T-helper 22 cell (primary cell): ENCODE measurements at places on chromosomes 5 and 9.

GRCh38 chr5:139278540-139279274, 14.8 kb upstream of the MATR3 start:
- no peak for DNase-seq

- DNase-seq: no peak
Observed at GRCh38 chr5:76926329-76927105, 26.3 kb upstream of the CRHBP start.

DNA sequence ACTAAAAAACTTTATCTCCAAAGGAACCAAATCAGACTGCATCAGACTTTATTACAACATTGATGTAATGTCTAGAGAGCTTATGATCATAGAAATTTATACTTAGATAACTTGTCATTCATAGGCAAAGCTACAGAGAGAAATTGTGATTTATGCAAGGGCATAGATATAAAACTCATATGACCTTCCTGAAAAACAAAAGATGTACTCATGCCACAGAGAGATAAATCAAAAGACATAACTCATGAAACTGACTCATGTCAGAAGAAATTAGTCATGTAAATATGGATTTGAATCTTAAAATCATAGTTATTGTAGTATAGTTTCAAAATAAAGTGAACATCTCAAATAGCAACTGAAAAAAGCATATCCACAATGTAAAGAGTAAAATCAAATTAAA, 186.2 kb downstream of the GABBR2 start:
- no peak for DNase-seq

DNA sequence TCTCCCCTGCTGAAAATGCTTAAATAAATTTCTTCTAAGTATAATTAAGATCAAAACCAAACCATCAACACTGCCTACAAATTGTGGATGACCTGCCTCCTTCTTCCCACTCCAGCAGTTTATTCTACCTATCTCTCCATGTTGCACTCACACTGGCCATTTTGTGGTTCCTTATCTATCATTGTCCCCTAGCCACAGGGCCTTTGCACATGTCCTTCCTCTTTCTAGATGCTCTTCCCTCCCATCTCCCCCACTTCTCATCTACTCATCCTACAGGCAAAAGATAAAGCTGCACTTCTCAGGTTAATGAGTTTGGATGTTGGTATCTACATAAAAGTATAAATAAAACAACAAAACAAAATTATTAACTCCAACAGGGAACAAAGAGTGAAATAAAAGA, 70.6 kb upstream of the CCNG1 start:
- no peak for DNase-seq

- DNase-seq: no peak
Observed at GRCh38 chr5:154677921-154678320, 77.3 kb upstream of the LARP1 start.

GRCh38 chr5:137856201-137856600, 11.5 kb upstream of the MYOT start:
- no peak for DNase-seq

GRCh38 chr5:170681013-170681433, 102.5 kb upstream of the GABRP start:
- no peak for DNase-seq

- peak; percentile 6 for DNase-seq
Observed at GRCh38 chr5:180072556-180072955, 997 bp upstream of the RNF130 start.

GRCh38 chr5:69492391-69492922, at the start of gene OCLN:
Gene OCLN (plus strand): TSS chr5:69492790. CDS start chr5:69504245, 11,455 bp downstream.
- no peak for DNase-seq

DNA sequence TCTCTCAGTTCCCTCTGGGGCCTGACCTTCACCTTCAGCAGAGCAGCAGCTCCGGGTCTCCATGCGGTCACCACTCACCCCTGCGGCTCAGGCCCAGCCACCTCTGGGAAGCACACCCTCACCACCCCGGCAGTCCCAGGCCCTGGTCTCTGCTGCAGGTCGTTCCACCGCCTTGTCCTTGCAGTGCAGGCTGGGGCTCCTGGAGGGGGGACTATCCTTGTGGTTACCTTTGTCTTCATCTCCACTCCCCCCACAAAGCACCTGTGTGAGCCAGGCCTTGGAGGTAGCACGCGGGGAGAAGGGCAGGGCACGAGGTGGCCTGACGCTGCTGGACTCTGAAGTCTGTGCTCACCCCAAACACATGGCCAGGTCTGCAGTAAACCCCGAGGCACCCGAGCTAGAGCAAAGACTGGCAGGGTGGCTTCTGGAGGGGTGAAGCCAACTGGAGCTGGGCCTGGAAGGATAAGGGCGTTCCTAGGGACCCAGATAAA, 33.2 kb upstream of the RXRA start:
- no peak for DNase-seq

GRCh38 chr5:38806775-38807258, 39.0 kb upstream of the OSMR start:
- DNase-seq: no peak

GRCh38 chr5:140631831-140632365, 1.1 kb downstream of the CD14 start:
- no peak for DNase-seq

DNA sequence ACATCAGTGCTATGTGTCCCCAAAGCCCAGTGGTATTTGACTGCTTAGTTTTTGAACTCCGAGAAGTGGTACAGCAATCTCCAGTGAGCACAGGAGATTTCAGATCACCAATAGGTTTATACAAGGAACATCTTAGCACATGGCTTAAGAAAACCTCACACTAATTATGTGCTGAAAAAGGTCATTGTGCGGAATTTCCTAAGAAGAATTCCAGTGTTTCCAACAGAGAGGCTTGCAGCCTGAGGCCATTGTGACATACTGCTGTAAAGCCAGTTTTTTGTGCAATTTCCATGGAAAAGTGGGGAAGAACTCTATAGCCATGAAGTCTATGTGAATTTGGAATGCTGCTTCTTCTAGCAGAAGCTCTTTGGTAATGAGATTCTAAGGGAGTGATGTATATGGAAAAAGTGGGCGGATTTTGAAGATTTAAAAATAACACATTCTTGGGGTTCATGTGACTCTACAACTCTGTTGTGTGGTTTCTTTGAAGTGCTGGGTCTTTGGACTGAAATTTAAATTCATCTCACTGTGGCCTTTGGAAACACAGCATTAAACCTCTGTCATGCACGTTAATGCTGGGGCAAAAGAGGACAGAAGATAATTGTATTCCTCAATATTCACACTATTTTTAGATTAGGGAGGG, 110.5 kb upstream of the CD180 start:
- DNase-seq: no peak

DNA sequence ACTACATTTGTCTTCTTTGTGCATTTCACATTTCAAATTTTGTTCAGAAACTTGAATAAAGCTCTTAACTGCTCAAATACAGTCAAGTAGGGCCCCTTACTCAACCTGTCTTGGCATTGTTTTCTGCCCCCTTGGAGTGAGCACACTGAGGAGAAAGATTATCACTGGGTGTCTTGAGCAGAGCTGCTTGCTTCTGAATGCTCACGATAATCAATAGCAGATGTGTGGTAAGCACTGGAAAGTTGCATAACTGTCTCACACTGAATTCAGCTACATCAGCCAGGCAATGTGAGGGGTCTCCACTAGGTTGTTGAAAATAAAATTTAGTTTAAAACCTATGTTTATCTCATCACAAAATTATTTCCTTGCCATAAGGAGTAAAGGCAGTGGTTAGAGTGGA, 7.8 kb upstream of the TNFAIP8 start:
- DNase-seq: no peak

GRCh38 chr5:74589204-74590056, 51.1 kb downstream of the ENC1 start:
- no peak for DNase-seq

DNA sequence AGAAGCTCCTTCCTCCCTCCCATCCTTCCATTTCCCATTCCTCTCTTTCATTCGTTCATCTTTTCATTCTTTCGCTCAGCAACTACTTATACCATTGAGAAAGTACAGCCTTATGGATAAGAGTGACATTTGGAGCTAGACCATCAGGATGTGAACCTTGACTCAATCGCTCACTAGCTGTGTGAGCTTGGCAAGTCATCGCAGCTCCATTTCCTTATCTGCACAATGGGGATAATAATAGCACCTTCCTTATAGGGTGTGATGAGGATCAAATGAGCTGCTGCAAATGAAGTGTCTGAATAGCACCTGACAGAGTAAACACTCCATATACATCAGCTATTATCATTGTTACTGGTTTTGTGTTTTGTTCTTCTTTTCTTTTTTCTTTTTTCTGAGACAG, 28.1 kb upstream of the SYNPO start:
- no peak for DNase-seq

- no peak for DNase-seq
Observed at GRCh38 chr5:180233729-180234128, 24.7 kb upstream of the RASGEF1C start.

- no peak for DNase-seq
Observed at GRCh38 chr5:123441408-123441807, 18.2 kb upstream of the CEP120 start.

- DNase-seq: no peak
Observed at GRCh38 chr5:175214152-175214551, 229.8 kb downstream of the DRD1 start.

DNA sequence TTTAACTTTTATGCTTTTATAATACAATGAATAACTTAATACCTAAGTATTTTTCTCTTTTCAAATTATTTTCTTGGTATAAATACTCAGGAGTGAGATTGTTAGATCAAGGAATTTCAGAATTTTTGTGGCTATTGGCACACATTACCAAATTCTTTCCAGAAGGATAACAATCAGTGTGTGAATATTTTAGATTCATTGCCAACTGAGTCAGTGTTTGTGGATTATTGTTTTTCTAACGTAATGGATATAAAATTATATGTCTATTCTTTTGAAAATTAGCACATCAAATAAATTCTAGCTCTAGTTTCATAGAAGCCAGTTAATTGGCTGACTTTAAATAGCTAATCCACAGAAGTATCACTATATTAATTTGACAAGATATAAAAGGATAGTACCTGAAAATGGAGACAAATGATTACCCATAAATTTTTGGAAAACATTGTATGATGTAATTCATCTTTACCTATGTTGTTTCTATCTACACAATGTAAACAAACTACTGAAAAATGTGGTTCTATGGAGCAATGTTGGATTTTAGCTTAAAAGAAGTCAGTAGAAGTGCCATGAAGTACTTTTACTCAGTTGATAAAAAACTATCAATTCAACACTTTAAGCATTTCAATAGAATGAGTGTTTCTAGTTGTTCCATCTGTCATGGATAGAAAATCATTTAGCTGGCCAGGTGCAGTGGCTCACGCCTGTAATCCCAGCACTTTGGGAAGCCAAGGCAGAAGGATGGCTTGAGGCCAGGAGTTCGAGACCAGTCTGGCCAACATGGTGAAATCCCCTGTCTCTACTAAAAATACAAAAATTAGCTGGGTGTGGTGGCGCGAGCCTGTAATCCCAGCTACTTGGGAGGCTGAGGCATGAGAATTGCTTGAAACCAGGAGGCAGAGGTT, 185.1 kb downstream of the ADAMTSL1 start:
- DNase-seq: no peak
